ENCODE measurements at places on chromosomes 6 and 20.

DNA sequence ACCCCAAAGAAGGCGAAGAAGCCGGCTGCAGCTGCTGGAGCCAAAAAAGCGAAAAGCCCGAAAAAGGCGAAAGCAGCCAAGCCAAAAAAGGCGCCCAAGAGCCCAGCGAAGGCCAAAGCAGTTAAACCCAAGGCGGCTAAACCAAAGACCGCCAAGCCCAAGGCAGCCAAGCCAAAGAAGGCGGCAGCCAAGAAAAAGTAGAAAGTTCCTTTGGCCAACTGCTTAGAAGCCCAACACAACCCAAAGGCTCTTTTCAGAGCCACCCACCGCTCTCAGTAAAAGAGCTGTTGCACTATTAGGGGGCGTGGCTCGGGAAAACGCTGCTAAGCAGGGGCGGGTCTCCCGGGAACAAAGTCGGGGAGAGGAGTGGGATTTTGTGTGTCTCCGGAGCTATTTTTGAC, 69.6 kb downstream of the HFE start:
- DNase-seq = peak; percentile 66

DNA sequence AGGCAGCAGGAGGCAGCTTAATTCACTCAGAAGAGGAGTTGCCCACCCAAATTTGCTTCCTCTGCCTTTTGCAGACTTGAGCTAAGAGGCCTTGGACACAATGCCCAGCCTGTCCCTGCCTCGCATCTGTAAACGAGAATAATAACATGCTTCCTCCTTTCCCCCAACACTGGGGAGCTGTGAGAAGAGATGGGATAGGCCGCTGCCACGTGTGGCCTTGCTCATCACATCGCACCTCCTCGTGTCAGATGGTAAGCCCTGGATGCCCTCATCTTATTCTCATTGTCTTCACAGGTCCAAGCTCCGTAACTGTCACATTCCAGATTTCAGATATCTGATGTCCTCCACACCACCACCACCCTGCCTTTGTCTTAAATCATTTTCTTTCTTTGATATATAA, 13.1 kb upstream of the TUBB2B start:
- no peak for DNase-seq

GRCh38 chr6:104896914-104897313, 37.2 kb upstream of the HACE1 start:
- DNase-seq = peak; percentile 9

- DNase-seq = no peak
These were observed 268.2 kb downstream of the SYNE1 start for GRCh38 chr6:152368751-152369624.

- DNase-seq = peak; percentile 95
These were observed 40.5 kb downstream of the HLA-F start for GRCh38 chr6:29763491-29764289.

GRCh38 chr6:160990847-160991405, 643 bp upstream of the MAP3K4 start:
- no peak for DNase-seq

GRCh38 chr6:73927421-73927820, 231.4 kb downstream of the CD109 start:
- DNase-seq = no peak

DNA sequence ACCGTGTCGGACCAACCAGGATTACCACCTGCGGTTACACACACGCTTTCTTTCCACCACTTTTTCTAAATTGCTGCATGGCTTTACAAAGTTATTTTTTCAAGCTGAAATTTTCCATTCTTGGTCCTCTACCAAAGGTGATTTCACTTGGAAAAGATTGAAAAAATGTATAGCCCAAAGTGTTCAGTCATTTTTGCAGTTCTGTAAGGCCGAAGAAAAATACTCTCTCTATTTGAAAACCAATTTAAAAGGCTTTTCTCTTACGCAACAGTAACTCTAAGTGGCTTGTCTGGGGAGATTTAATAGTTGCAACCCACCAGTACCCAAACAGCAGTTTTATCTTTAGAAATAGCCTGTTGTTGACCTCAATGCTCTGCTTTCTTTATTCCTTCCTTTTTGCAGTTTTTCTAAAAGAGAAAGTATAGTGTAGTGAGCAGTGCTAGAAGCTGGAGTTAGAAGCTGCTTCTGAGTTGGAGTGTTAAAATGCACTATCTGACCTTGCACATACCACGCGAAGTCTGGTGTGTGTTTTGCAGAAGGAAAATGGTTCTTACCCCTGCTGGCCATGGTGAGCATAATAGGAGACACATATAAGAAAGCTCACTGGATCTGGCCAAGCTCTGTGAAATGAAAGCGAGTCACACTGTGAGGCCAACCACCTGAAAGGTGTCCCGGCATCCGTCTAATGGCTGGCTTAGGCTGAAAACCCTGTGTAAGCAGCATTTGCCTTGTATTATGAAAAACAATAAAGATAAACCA, 271.6 kb upstream of the PRND start:
- DNase-seq = peak; percentile 6
